ENCODE measurements at places on chromosomes 4 and X.

- no peak for DNase-seq
Measured at GRCh38 chr4:3323071-3323481, 30.3 kb downstream of the RGS12 start.

- no peak for DNase-seq
Measured at GRCh38 chrX:10555846-10556245, 64.5 kb downstream of the MID1 start.

- no peak for DNase-seq
Measured at GRCh38 chr4:161555689-161556660, 607.8 kb downstream of the FSTL5 start.

GRCh38 chrX:43716696-43717095 lies 60.6 kb downstream of the MAOA start:
- no peak for DNase-seq

DNA sequence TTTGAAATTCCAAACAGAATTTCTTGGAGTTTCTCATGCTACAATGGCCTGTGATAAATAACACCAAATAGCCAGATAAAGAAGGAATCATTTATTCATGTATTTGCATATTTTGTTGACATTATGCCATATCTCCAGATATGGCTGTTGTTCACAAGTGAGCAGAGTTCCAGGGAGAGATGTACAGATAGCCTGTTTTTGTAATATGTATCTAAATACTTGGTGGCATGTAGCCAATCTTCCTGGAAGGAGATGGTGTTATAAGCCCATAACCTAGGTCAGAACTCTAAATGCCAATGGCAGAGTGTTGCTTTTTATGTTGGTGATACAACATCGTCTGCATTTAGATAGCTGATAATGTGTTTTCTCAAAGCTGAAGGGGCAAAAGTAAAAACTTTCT lies 292.2 kb downstream of the FBXO8 start:
- DNase-seq: no peak

- DNase-seq: no peak
Measured at GRCh38 chr4:41935652-41936021, 408 bp downstream of the TMEM33 start.

GRCh38 chr4:113943085-113943484 lies 36.4 kb downstream of the ARSJ start:
- DNase-seq: no peak

DNA sequence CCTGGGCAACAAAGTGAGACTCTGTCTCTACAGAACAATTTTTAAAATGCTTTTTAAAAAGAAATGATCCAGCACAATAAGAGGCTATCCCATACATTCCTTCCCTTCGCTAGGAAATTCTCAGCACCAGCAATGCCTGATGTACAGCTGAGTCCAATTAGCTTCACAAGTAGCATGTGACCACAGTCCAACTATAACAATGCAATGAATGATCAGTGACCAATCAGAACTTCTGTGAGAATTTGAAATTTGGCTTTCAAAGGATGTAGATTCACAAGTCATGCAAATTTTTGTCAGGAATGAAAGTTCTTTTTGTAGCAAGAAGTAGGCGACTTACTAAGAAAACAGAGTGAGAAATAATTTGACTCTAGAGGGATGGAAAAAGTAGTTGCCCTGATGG lies 278.5 kb upstream of the UGT8 start:
- DNase-seq: no peak

- no peak for DNase-seq
Measured at GRCh38 chrX:134619838-134620237, 38.4 kb downstream of the PLAC1 start.

DNA sequence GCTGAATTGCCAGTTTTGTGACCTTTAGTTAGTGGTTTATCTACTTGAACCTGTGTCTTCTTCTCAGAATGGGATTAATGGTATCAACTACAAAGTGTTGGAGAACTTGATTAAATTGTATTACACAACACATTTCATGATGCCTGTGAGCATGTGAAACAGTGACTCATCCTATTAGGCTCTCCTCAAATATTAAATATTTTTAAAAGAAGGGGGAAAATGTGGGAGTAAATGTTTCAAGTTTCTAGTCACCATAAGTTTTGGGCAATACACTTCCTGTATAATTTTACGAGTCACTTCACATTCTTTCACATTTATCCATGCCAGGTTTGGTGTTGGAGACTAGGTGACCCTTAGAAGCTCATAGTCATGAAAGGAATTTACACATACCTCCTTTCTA lies 147.0 kb downstream of the HS3ST1 start:
- no peak for DNase-seq

DNA sequence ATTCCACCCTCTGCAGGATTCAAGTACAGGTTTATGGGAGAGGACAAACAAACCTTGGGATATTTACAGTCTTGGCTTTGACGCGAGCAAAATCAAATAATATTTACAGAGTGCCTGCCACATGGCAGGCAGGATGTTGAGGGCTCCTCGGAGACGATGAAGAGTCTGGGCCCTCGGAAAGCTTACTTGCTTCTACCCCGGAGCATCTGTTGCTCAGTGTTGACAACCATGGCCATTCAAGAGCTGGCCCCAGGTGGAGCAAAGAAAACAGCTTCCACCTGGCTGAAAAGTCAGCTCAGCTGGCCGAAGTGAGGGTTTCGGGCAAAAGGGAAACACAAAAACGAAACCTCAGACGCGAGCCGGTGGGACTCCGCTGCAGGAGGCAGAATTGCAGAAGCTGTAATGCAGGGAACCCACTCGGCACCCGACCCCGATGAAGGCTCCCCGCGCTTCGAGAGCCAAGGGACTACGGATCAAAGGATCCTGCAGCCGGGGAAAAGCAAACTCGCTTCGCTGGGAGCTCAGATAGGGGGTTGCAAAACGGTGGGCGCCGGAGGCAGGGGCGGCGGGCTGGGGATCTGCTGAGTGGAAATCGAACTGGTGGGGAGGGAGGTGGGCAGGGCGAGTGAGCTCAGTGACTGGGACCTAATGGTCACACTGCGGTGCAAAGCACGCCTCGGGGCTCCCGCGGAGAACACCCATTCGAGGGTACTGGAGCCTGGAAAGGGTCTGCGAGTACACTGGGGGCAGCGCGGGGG lies 805 bp downstream of the ATP8A1 start:
- DNase-seq: no peak

GRCh38 chrX:10859353-10859752 lies 239.0 kb upstream of the MID1 start:
- no peak for DNase-seq

- DNase-seq: no peak
Measured at GRCh38 chr4:76894537-76895255, 3.2 kb downstream of the SOWAHB start.

GRCh38 chr4:120009731-120010130 lies 56.9 kb downstream of the MAD2L1 start:
- no peak for DNase-seq

- no peak for DNase-seq
Measured at GRCh38 chrX:140337263-140337662, 167.6 kb downstream of the SOX3 start.

- peak; percentile 25 for DNase-seq
Measured at GRCh38 chr4:108036213-108036612, 46.5 kb downstream of the HADH start.

DNA sequence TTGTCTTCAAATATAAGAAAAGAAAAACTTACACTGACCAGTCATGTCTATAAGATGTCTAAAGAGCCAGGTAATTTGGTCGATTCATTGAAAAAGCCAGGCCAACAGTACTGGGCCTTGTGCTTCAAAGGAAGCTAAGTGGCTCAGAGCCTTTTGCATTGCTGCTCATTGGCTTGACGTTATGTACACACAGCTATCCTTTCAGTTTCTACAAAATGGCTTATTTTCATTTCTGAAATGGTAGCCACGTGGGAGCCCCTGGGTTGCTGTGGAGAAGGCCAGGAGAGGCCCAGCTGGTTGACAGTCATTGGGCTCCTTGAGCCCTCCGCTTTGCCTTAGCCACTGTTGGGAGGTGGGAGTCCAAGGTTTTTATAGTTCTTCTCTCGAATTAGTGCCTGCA lies 199.1 kb upstream of the CXorf66 start:
- DNase-seq: no peak

DNA sequence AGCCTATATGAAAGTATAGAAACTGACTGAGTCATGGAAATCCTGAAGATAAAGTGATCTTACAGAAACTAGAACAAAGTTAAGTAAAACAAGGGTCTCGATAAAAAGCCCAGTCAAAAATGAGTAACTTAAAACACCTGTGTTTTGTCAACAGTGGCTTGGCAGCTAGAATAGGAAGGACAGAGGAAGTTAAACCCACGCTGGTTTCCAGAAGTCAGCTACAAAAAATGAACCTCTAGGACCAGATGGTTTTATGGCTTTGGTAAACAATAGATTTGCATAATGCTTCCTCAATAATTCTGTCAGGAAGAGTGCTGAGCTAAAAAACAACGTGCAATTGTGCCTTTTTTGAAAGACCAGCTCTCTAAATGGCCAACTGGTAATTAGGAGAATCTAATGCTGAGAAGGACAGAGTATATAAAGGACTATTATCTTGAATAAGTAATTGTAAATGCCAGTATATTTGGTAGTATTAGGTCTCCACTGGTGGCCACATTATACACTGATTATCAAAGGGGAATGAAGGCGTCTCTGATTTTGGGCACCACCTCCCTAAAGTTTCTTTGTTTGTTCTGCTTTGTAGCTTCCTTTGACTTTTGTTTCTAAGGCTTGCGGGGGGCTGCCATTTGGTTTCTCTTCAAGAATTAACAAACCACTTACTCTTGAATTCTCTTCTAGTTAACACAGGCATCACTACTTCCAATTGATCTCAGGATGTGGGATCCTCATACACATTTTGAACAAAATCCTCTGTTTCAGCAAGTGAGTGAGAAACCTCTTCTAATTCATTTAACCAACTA lies 72.2 kb upstream of the PPP3CA start:
- no peak for DNase-seq

DNA sequence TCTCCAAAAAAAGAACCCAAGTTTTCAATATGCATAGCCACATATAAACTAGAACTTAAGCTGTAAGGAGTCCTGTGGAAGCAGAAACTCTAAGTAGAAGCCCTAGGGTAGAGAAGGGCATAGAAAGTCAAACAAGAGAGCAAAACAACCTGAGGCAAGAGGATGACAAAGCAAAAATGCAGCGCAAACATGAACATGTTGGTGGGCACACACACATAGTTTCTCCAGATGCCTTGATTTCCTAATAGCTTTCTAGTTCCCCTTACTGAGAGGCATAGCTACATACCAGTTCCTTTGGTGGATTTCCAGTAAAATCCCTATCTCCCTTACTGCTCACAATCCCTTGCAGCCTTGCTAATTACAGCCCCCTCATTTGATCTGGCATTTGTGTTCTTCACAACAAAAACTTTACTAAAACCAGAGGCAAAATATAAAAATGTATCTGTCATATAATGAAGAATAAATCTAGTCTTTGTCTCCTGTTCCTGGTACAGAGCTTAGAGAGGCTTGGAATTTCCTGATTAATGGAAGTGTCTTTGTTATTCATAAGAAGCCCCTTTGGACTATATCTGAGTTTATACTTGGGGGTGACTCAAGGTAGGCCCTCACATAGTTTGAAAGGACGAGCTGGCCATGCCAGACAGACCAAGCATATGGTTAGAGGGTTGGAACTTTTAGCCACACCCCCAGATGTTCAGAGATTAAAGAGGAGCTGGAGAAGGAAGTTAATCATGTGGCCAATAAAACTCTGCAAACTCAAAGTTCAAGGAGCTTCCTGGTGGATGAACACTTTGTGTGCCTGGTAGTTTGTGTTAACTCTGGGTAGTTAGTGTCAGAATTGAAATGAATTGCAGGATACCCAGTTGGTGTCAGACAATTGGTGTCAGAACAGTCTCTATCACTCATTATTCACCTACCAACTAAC lies 52.7 kb upstream of the ZCCHC13 start:
- DNase-seq: no peak

GRCh38 chr4:140269369-140269768 lies 104.1 kb upstream of the SCOC start:
- no peak for DNase-seq

DNA sequence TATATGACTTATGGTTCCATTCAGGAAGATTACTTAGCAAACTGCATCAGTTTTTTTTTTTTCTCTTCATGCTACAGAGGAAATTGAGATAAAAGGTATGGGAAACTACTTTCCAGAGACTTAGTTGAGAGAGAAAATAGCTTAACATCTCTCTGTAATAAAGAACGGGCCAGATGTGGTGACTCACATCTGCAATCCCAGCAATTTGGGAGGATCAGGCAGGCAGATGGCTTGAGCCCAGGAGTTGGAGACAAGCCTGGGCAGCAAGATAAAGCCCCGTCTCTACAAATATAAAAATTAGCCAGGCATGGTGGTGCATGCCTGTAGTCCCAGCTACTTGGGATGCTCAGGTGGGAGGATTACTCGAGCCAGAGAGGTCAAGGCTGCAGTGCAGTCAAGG lies 271.2 kb upstream of the TENM3 start:
- DNase-seq: no peak

- no peak for DNase-seq
Measured at GRCh38 chr4:152479428-152480026, 56.4 kb downstream of the FBXW7 start.

GRCh38 chrX:150486011-150486410 lies 82.4 kb upstream of the MTM1 start:
- no peak for DNase-seq

DNA sequence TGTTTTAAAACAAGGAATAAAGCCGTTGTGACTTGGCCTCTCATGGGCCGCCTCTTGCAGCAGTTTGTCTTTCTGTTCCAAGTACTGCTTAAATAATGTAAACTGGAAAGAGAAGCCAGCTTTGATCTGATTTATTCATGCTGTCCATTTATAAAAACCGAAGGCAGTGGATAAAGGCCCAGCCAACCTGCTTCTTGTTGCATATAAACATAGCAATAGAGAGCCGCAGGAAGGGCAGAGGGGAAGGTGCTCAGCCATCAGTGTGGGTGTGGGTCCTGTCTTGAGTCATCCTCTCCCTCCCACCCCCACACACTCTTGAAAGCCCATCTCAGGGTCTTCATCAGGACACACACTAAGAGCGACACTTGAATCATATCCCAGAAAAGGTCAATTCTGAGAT lies 187.9 kb upstream of the FAM9B start:
- no peak for DNase-seq

GRCh38 chrX:32281853-32282252 lies 929.5 kb downstream of the DMD start:
- no peak for DNase-seq

DNA sequence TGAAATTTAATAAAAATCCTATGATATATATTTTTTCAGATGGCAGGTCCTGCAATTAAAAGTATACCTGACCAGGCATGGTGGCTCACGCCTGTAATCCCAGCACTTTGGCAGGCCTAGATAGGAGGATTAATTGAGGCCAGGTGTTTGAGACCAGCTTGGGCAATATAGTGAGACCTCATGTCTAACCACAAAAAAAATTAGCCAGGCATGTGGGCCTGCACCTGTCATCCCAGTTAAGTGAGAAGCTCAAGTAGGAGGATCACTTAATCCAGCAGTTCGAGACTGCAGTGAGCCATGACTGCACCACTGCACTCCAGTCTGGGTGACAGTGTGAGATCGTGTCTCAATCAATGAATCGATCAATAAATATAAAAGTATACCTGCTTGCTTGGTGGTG lies 2.5 kb downstream of the OCIAD2 start:
- DNase-seq: no peak

DNA sequence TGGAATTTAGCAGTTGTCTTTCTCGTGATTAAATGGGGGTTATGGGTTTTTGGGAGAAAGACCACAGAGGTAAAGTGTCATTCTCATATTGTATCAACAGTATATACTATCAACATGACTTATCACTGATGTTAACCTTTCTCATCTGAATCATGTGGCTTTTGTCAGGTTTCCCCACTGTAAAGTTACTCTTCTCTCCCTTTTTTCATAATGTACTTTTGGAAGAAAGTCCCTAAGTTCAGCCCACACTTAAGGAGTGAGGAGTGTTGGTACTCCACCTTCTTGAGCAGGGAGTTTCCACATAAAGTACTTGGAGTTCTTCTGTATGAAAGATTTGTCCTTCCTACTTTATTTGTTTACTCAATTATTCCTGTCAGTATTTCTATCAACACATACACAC lies 169.9 kb downstream of the ZNF330 start:
- DNase-seq: no peak
